ENCODE measurements at places on chromosomes 7 and 10.

- DNase-seq: no peak
Measured at GRCh38 chr10:49053053-49053997, 62.0 kb downstream of the VSTM4 start.

DNA sequence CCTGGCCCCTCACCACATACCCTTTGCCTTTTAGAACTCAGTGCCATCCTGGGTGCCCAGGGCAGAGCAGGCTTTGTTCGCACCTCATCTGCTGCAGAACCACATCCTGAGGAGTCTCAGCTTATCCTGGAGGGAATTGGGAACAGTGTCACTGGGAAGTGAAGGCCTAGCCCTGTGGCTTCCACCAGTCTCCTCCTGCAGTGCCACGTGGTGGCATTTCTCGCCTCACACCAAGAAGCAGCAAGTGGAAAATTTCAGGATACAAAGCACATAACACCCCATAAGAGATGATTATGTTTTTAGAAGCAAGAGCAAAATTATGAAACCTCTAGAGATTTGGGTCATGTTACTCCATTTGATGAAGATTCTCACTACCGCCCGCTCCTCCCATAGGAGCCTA, 26.8 kb downstream of the UBE2D4 start:
- DNase-seq: no peak

DNA sequence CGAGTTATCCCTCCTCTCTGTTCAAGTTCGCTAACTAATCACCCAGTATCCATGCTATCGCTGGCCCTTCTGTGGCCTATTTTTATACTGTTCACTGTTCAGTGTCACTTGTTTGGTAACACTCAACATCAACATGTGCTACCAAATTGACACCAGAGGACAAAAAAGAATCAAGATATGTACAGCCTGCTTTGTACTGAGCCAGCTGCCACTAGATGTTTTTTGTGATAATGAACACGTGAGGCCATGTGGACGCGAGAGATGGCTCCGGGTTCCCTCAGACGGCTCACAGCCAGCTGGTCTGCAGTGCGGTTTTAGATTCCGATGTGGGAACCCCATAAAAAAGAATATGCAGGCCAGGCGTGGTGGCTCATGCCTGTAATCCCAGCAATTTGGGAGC, 21.2 kb downstream of the CAV1 start:
- no peak for DNase-seq

DNA sequence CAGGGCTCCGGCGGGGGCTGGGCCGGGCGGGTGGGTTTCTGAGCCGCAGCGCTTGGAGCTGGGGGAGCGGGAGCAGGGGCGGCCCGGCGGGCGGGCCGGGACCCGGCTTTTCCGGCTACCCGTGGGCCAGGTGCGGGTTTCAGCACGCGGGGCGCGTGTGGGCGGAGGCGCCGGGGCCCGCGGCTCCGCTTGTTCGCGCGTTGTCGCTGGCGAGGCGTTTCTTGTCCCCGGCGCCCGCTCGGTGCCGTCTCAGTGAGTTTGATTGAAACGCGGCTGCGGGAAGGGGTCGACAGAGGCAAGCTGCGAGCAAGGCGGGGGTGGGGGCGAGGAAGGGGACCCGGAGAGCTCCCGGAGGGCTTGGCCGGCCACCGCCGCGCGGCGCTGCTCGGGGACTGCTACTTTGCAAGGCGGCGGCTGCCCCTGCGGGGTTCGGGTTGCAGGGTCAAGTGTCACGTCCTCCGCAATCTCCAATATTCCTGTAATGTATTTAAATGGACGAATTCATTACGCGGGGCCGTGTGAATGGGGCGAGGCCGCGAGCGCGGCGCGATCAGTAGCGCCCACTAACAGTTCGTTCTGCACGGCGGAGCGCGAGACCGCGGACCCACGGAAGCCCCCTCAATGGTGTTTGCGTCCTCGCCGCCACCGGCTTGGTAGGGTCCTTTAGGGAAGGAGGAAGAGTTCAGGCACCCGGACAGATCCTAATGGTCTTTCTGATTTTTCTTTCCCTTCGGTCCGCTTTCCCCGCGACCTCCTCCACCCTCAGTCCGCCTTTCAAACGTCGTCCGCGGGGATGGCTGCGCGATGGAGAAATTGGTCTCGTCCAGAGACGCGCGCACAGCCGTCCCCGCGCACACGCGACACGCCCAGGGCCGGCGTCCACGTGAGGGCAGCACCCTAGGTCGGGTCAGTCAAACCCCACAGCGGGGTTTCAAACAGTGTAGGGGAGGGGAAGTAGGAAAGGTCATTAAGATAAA, 76.9 kb downstream of the INSIG1 start:
- DNase-seq: no peak

DNA sequence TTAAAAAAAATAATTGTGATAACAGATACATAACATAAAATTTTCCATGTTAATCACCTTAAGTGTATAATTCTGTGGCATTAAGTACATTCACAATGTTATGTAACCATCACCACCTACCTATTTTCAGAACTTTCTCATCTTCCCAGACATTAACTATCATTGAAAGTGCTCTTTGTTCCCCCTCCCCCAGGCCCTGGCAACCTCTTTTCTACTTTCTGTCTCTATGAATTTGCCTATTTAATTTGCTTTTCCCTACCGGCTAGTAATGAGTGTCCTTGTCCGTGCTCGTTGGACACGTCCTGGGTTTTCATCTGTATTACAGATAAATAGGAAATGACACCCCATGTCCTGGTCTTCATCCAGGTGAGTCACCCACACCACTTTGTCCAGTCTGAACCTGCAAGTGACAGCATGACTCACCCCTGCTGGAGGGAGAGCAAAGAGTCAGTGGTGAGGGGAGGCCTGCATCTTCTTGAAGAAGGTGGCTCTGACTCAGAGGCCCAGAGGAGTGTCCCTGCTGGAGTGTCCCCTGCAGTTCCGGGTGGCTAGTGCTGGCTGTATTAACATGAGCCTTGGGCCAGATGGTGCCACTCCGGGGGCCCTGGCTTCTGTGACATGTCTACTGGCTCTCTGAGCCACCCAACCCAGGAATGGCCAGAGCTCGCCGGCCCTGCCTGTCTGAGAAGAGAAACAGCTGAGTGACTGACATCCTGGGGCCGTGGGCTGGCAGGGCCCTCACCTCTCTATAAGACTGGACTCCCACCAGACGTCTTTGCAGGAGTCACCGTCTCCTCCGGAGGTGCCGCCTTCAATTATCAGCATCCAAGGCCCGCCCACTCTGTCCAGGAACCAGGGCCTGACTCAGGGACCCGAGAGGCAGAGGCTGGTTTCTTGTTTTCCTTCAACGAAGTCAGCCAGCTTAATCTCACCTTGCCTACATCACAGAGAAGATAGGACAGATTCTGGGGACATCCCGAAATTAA, 503.2 kb upstream of the MKI67 start:
- no peak for DNase-seq

- no peak for DNase-seq
Measured at GRCh38 chr10:71713135-71714030, 6.2 kb downstream of the C10orf105 start.

DNA sequence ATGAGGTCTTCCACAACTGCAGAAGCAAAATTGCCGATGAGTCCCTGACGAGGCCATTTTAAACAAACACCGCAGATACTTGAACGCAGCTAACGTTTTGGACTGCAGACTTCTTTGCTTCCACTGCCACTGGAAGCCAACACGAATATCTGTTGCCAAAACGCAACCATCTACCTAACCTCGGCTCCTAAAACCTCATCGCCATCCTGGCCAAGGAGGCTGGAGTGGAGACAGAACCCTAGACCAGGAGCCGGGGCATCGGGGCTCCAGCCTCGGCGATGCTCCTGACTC, 493 bp downstream of the WDR91 start:
- DNase-seq: no peak

DNA sequence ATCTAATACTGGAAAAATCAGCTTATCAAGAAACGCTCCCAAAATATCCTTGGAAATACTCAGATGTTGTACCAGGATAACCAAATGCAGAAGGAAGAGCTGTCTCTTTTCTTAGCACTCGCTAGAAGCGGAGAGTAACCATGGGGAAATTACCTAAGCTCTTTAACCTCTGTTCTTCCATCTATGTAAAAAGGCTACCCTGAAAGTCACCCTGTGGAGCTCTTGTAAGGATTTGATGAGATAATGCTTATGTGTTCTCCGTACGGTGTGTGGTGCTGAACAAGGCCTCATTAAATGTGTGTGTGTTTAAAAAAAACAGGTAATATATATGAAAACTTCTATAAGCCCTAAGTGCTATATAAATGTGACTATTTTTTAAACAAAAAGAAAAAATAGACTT, 38.2 kb upstream of the MYO3A start:
- no peak for DNase-seq

GRCh38 chr10:87531908-87532622, 27.4 kb downstream of the MINPP1 start:
- no peak for DNase-seq

DNA sequence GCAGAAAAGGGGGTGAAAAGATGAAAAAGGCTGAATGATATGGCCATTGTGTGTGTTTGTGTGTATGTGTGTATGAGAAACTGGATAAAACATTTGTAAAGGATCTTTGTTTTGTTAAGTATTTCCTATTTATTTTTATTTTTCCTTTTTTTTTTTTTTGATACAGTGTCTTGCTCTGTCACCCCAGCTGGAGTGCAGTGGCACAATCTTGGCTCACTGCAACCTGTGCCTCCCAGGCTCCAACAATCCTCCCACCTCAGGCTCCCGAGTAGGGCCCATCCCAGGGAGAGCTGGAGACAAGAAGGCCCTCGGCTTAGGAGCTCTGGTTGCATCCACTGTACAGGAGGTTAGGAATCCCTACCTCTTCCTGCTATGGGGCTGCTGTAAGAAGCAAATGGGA, 6.9 kb upstream of the CALML5 start:
- DNase-seq: no peak

DNA sequence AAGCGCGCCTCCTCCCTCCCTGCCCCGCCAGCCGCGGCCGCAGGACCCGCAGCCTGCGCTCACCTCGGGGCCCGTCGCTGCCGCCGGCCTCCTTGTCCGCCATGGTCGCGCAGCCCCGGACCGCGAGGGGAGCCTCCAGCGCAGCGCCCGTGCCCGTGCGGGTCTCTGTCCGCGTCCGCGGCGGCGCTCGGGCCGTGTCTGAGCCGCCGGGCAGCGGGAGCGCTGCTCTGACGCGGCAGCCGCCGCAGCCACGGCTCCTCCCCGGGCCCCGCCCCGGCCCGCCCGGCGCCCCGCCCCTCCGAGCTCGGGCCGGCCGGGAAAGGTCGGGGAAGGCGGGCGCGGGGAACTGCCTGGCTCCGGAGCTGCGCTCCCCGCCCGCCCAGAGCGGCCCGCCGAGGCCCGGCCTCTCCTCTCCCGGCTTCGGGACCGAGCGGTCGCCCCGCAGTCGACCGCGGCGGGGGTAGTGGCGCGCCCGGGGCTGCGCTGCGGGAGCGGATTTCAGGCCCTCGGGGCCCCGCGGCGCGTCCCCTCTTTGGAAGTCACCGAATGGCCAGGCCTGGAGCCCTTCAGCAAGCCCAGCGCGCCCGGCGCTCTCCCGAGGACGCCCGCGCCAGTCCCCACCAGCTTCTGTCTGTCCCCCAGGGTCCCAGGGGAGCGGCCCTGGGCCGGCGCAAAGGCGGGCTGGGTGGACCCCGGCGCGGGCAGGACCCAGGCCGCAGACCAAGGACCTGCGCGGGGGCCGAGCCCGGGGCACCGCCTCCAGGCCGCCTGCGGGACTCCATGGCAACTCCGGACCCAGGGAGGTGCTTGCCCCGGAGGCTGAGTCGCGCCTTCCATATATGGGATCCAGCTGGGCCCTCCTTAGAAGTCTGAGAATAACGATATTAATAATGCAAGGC, at the start of gene HSPA12A:
HSPA12A (minus strand) TSS at position 200 of the 899 bp plus-strand sequence; CDS start at position 103, 97 bp downstream.
- no peak for DNase-seq

DNA sequence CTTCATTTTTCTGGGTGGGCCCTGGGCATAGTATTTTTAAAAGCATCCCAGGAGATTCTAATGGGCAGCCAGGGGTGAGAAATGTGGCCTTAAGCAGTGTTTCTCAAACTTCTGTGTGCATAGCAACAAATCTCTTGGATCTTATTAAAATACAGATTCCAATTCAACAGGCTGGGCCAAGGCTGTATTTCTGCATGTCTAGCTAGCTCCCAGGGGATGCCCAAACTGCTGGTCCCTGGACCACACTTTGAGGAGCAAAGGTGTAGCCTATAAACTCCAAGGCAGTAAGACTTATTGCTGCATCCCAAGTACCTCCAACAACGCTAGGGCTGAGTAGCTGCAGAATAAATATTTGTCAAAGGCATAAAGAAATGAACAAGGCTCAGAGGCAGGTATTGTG, 292.9 kb upstream of the ZMIZ1 start:
- no peak for DNase-seq

GRCh38 chr10:79079490-79080355, 11.0 kb downstream of the ZMIZ1 start:
- DNase-seq: no peak

DNA sequence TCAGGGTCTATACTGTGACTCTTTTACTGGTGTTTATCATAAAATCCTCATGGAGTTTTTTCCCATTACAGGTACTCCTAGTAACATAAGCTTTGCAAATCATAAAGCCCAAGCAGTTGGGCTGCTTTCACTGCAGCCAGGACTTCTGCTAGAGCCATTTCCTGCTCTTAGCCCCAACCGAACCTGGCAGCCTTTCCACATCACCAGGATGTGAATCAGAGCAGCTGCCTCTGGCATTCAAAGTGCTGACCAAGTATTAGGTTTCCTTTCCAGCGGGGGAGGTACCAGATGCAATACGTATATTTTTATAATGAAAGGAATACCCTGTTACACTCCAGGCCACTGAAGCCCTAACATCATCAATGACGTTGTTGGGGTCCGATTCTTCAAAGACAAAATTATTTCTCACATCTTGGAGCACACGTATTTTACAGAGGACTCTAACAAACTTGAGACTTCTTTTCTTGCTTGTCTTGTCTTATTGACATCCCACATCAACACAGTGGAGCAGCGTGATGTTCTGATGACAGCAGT, 3.6 kb upstream of the HTR5A start:
- no peak for DNase-seq

DNA sequence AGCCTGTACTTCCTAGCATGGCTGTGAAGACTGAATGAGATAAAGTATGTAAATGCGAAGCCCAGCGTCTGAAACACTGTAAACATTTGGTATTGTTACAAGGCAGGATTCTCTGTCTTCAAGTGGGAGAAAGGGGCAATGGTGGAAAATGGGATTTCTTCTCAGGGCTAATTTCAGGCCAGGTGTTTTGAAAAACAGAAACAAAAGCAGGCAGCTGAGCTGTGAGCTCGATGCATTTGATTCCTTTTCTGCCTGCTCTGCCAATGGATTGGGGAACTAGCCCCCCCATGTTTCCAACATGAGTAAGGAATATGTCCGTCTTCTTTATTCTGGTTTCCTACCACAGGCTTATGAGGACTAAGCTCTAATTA, 732.1 kb upstream of the AUTS2 start:
- DNase-seq: no peak

DNA sequence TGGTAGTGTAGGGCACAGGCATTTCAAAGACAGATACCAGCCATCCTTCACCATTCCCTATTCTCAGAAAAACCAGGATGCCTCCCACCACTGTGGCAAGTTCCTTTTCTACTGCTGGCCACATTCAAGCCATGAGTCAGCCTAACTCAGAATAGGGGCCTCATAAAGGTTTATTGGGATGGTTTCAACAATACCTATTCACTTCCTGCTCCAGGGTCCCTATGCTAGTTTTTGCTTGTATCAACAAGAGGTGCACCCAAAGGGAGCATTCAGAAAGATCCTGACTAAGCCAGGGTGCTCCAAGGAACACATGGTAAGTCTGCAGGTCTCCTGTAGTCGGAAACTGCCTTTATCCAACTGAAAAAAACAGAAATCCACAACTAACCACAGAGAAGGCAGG, 76.9 kb upstream of the EGR2 start:
- no peak for DNase-seq

GRCh38 chr7:151851145-151851751, 25.7 kb downstream of the PRKAG2 start:
- no peak for DNase-seq

- DNase-seq: no peak
Measured at GRCh38 chr10:62454687-62455397, 80.7 kb downstream of the ZNF365 start.

GRCh38 chr10:119755446-119755845, 29.6 kb downstream of the INPP5F start:
- no peak for DNase-seq

Data from stimulated activated naive CD4-positive, alpha-beta T cell (primary cell).